ENCODE measurements at places on chromosomes 2 and 18.

GRCh38 chr2:219294356-219295351 is 14.5 kb downstream of the PTPRN start:
- peak; percentile 83 for DNase-seq

- no peak for DNase-seq
Measured at GRCh38 chr2:65182570-65182969, 45.1 kb upstream of the ACTR2 start.

- DNase-seq = no peak
Measured at GRCh38 chr18:37742436-37742835, 176.8 kb upstream of the CELF4 start.

DNA sequence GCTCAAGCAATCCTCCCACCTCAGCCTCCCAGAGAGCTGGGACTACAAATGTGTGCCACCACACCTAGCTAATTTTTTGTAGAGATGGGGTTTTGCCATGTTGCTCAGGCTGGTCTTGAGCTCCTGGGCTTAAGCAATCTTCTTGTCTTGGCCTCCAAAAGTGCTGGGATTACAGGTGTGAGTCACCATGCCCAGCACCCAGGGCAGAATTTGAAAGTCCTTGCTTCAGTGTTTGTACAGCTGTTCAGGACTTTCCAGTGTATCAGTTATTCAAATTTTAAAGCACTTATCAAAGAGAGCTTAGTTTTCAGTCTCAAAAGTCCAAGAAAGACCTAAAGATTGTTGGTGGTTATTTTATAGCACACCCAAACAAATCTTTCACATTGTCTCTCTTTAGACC is 43.6 kb upstream of the VPS54 start:
- peak; percentile 84 for DNase-seq

DNA sequence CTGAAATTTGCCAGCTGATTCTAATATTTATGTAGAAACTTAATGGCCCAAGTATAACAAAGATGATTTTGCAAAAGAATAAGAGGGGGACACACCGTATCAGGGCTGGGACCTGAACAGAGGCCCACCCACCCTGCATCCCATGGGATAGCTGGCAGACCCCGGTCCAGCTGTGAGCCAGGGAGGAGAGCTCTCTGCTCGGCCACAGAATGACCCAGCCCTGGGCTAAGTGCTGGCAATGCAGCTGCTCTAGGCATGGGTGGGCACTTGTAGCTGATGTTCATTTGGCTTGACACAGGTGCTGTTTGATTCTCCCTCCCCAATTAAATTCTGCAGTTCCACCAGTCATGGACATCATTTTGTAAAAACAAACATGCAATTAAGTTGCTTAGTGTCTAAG is 522.8 kb upstream of the RAB6C start:
- peak; percentile 60 for DNase-seq

DNA sequence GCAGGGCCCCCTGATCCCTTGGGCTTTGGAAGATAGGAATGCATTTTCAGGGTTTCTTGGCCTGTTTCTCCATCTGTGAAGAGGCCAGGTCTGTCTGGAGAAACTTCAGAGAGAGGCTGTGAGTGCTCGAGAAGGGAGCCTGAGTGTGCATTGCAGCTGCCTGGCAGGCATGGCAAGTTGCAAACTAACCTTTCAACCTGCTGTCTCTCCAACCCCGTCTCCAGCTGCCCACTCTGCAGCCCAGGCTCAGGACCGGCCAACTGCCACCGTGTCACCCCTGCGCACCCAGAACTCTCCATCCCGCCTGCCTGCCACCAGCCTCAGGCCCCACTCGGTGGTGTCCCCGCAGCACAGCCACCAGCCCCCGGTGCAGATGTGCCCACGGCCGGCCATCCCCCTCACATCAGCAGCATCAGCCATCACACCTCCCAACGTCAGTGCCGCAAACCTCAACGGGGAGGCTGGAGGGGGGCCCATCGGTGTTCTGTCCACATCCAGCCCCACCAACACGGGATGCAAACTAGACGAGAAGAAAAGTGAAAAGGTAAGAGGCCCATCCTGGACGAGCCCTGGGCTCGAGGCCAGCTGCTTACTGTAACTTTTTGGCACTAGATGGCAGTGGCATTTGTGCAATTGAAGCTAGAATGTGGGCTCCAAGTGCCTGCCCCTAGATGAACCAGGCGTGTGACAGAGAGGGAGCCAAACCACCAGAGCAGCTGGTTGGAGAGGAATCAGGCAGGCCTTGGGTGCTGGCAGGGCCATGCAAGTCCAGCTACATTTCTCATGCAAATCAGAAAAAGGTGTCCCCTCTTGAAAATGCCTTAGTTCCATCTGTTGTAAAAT is 164.6 kb downstream of the SEPTIN10 start:
- peak; percentile 60 for DNase-seq

GRCh38 chr2:44200759-44201158 is 32.1 kb downstream of the PPM1B start:
- no peak for DNase-seq

Data from SJCRH30 (cell line).